ENCODE measurements at places on chromosomes 3 and 15.

- no peak for DNase-seq
These were observed 149.6 kb downstream of the CHDH start for GRCh38 chr3:53696401-53697172.

DNA sequence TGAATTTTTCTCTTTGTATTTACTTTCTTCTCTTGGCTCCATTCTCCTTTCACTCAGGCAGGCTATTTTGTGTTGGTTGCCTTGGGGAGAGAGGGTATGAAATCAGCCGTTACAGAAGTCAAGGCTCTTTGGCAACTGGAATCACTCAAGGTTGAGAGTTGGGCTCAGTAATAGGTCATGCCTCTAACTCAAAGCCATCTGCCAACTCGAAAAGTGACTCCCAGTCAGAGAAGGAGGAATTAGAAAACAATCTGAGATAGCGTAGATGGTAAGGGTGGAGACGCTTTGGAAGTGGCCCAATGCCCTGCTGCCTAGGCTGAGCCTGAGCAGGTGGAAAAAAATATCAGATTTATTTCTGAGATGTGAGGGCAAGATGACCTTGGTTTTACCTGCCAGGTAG is 205.7 kb upstream of the ST8SIA2 start:
- DNase-seq = no peak

GRCh38 chr15:65771870-65772269 is 20.2 kb downstream of the DENND4A start:
- DNase-seq = no peak

GRCh38 chr15:31497838-31498237 is 171.2 kb downstream of the KLF13 start:
- no peak for DNase-seq

GRCh38 chr3:78605178-78605577 is 1162.6 kb downstream of the ROBO1 start:
- DNase-seq = no peak

- DNase-seq = no peak
These were observed 40.0 kb upstream of the SCAANT1 start for GRCh38 chr3:63952248-63952594.

DNA sequence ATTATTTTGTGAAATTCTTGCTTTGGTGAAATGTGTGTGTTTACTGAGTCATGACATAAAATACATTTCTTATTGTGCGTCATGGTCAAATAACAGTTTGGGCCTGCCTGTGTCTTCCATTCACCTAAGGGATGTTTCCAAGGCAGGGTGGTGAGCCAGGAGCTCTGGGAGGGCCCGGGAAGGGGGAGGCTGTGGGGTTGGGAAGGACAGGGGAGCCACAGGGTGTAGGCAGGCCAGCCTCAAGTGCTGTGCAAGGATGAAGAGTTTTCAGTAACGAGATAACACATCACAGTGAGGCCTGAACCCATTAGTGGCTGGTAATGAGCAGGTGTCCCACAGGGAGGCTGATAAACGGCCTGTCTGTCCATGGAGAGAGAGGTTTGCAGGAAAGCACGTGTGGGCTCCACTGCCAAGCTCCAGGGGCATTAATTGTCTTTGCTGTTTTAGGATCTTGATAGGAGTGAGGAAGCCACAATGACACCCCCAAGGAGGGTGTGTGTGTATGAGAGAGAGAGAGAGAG is 35.6 kb upstream of the SEC13 start:
- no peak for DNase-seq

DNA sequence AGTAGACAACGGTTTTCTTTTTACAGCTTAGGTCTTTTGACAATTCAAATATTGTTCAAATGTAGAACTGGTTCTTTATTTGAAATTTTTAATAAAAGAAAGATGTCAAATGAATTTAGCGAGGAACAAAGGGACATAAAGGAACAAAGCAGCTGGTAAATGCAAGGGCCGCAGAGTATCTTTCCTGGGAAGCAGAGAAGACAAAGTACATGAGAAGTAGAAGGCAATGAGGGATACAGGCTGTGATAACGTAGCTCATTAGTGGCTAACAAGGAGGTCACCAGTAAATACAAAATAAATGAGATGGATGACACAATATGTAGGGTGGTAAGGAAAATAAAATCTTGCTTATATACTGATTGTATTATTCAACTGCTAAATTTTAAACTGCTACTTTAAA is 762.8 kb downstream of the VGLL3 start:
- no peak for DNase-seq

DNA sequence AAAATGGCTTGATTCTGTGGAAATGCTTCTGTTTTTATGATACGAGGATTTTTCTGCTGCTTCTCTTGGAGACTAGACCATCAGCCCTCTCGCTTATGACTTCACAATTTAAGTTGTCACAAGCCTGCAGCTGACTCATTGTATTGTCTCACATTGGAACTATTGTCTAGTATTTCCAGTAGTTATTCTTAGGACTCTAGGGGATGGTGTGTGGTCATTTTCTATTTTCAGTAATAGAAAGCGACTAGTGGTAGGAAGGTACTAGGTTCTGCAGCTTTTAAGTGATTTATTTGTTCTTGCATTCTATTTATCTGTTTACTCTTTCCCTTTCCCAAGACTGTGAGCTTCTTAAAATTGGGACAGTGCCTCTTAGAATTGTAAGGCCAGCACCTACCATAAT is 66.3 kb upstream of the CRTC3 start:
- no peak for DNase-seq

DNA sequence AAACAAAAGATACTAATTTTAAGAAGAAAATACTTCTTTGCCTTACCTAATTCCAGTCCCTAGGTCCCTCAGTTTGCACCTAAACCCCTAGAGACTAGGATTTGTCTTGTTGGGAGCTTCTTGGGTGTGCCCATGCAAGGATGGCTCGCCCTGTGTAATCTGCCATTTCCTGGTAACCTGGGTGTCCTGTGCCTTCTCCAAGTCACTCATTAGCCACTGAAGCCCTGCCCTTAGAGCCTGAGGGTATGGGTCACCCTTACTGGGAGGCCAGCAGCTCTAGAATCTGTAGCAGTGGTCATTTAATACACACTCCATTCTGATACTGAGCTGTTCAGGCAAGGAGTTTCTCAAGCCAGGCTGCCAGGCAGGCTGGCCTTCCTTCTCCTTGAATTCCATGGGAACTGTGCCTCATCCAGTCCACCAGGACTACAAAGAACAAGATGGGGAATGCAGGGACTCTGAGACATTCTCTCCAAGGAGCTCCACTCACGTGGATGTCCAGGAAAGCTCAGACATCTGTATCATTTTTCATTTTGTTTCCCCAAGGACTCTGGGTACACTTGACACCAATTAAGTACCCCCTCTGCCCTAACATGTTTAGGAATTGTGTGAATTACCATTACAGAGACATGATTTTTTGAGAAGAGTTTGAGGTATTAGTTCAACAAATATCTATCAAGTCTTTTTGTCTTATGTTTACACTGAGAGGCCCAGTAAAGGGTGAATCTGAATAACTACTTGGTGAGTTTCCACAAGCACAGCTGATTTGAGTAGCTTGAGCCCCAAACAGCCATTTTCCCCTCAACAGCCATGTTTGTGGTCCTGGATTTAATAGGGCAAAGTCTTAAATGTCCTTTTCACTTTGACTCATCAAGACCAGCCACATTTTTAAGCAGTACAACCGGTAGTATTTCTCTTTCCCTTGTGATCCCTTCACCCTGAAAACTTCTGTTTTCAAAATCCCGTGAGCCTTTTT is 52.6 kb downstream of the ARNT2 start:
- DNase-seq = no peak

- no peak for DNase-seq
These were observed 417.4 kb upstream of the NAALADL2 start for GRCh38 chr3:174441588-174442301.

DNA sequence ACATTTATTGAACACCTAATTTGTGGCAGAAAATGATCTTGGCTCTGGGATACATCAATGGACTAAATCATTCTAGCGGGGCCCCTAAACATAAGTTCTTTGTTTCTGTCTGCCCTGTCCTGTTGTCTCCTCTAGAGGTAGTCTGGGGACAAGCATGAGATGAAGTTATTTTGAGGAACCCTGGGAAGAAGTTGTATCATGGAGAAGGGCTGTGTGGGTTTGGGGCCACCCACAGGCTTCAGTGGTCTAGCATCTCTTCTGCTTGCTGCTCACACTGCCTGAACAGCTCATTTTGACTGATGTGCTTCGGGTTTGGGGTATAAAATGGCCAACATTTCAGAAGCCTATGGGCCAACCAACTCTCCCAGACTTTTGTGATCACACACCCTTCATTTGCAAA is 50.3 kb upstream of the OSBPL11 start:
- no peak for DNase-seq

- no peak for DNase-seq
These were observed 149.5 kb downstream of the ITPR1 start for GRCh38 chr3:4642611-4643010.

- no peak for DNase-seq
These were observed 701 bp upstream of the TIPARP start for GRCh38 chr3:156673732-156674045.

DNA sequence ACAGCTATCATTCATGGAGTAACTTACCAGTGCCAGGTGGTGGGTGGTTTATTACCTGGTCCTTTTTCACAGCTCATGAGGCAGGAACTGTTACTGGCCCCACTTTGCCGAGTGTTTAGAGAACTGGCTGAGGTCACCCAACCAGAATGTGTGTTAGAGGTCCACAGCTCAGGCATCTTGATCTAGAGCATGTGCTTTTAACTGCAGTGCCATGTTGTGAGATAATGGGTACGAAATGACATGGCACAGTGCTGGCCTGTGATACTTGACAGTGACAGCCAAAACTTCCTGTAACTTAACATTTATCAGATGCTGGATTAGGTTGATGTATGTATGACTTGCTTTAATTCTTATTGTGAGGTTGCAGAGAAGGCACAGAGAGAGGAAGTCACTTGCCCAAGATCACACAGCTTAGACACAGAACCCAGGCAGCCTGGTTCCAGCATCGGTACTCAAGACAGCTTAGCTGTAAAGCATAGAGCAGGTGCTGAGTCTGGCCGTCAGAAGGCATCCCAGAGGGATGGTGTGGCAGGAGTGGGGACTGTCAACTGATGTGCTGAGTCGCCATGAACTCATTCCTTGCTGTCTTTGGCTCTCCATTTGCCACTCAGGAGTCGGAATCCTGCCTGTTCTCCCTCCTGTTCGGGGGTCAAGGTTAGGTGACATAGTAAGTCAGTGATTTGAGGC is 9.6 kb downstream of the MCM2 start:
- DNase-seq = no peak
